GM04503 (cell line): ENCODE measurements at places on chromosomes 13 and 19.

DNA sequence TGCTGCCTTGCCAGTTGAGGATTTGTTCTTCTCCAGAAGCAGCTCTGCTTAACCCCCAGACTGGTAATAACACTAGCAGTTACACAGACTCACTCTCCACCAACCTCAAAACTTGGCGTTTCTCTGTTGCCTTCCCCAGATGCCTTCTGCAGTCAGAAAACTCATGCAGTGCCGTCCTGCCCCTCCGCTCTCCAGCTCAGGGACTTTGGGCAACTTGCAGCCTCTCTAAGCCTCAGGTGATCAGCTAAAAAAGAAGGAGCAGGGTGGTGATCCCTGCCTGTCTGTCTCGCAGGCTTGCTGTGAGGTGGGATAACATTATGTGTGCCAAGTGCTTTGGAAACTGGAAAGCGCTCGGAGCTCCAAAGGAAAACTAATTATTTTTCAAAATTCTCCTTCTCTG lies 391.6 kb downstream of the HS6ST3 start:
- DNase-seq = no peak

DNA sequence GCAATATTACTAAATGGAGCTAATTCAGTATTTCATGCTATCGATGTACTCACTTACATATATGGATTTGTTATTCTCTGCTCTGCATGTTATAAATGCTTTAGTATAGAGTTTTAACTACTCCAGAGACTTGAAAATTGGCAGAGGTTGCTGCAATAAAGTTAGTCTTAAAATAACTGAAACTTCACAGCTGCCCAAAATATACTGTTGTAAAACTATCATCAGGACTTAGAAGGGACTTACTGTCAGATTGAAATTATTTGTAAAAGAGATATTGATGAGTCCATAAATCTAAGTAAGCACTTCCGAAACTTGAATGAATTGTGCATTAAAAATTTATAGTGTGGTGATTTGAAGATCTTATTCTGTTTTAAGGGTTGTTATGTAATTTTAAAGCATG lies 1178.2 kb upstream of the PCDH20 start:
- DNase-seq = no peak

- DNase-seq = no peak
Measured at GRCh38 chr13:36966404-36966803, 32.7 kb downstream of the ALG5 start.

DNA sequence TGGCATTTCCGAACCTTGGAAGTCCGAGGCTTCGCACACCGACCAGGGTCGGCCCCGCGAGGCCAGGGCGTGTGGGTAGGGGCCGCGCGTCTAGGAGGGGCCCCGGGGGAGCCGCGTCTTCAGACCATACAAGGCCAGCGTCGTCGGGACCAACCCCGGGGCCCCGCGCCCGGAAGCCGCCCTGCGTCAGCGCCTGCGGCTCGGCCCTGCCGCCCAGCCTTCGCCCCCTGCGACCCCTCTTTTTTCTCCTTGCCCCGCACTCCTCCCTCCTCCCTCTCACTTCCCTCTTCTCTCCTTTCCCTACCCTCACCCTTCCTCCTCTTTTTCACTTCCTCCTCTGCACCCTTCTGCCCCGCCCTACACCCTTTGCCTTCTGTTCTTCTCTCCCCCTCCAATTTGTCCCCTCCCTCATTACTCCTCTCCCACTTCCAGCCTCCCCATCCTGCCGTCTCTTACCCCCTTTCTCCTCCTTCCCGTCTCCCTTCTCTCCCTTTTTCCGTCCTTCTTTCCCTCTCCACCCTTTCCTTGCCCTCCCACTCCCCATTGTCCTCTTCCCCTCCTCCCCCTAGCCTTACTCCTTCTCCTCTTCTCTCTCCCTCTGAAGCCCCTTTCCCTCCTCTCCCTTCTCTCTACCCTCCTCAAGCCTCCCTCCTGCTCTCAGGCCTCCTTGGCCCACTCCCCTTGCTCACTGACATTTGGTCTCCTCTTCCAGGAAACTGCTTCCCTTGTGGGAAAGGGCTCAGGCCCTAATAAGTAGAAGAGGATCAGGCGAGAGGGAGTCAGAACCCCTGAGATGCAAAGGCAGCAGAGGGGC lies 2.2 kb upstream of the PLEKHG2 start:
- DNase-seq = no peak

- DNase-seq = no peak
Measured at GRCh38 chr19:50311723-50312635, 17.2 kb downstream of the KCNC3 start.

DNA sequence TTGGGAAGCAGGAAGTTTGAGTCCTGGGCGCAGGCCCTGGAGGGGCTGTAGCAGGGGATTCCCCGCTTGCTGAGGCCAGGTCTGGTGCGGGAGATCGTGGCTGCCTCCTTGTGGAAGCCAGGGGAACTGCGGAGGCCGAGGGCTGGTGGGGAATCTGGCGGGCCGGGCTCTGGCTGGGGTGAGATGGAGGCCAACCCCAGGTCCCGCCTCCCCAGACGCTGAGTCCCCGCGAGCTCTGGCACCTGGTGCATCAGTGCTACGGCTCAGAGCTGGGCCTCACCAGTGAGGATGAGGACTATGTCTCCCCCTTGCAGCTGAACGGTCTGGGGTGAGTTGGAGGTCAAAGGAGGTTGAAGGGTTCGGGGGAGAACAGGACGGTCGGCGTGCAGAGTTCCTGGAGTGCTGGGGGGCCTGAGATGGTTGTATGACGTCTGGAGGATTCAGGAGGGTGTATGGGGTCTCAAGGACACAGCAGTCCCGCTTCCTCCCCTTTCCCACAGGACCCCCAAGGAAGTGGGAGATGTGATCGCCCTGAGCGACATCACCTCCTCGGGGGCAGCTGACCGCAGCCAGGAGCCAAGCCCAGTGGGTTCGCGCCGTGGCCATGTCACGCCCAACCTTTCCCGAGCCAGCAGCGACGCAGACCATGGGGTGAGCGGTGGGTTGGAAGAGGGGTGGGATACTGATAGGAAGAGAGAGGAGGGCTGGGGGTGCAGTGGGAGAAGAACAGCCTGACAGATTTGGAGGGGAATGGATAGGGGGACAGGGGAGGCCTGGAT lies 13.1 kb downstream of the GRAMD1A start:
- DNase-seq = no peak

DNA sequence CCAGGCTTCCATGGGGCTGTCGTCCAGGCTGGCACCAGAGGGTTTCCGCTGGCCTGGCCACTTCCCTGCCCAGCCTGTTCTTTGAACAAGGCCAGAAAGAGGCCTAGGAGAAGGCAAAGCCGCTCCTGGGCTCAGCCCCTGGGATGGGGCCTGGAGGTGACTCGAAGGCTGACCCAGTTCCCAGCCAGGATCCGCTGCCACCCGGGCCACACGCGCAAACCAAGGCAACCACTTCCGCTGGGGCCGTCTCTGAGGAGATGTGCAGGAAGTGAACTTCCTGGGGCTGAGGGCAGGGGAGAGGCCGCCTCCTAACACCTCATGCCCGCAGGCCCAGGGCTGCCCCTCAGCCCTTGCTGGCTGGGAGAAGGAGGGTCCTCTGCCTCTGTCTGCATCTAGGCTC lies 15.2 kb downstream of the PLEKHF1 start:
- DNase-seq = no peak

- no peak for DNase-seq
Measured at GRCh38 chr19:22422211-22422610, at the start of gene ZNF98. Gene ZNF98, minus strand, starts transcription at chr19:22422346. Its CDS starts 122 bp downstream, at chr19:22422224.
